IMR-90 (cell line): ENCODE measurements at places on chromosomes 6 and 20. TPM values are rescaled to one million over a fixed set of nuclear protein-coding genes. Genes with fewer than 3 reads are reported as not detected.

STMND1 gene
- not detected in 2 replicates for total RNA-seq

FAM162B gene
- 3.2 and 3.6 TPM in 2 replicates for total RNA-seq

GRCh38 chr6:5737460-5737859 is 269.3 kb downstream of the NRN1 start:
- H3K4me1 ChIP-seq, result no peaks in the 10 kb centered on the region
- no peak overlapping the region for H3K4me3 ChIP-seq
- no peak for DNase-seq
- no peak overlapping the region for H3K27ac ChIP-seq
- H3K27me3 ChIP-seq, result no peaks in the 10 kb centered on the region

- H3K4me3 ChIP-seq, result no peak overlapping the region
- H3K27me3 ChIP-seq, result no peaks in the 10 kb centered on the region
- DNase-seq, result peak; percentile 46
- no peaks in the 10 kb centered on the region for H3K36me3 ChIP-seq
- H3K4me1 ChIP-seq, result peaks cover 19% of the 10 kb centered on the region
- no peak overlapping the region for H3K27ac ChIP-seq
Observed at GRCh38 chr6:2632368-2632767, 118.4 kb downstream of the MYLK4 start.

DNA sequence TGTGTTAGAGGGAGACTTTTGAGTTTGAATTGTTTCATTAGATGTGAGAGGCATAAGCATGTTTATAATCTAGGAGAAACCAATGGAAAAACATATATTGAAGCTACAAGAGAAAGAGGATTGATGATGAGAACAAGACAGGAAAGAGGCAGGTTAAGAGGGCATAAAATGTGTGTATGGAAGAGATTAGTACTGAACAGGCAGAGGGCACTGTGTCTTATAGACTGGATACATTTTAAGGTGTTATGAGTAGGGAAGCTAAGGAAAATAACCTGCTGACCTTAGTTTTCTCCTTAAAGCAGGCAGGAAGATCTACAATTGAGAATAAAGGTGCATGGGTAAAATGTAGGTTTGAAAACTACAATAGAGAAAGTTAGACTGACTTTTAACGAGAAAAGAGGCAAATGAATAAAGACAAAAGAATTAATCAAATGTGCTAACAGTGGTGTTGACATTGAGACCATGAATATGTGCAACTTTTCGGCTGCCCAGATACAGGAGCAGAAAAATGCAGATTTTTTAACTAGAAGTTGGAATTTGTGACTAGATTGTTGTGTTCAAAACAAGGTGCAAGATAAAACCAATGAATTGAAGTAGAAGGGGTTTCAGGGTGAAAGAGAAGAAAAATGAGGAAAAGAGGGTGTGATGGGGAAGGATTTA is 846.3 kb downstream of the HACE1 start:
- no peak overlapping the region for H3K4me3 ChIP-seq
- no peaks in the 10 kb centered on the region for H3K36me3 ChIP-seq
- no peaks in the 10 kb centered on the region for H3K27me3 ChIP-seq
- no peak for DNase-seq

DNA sequence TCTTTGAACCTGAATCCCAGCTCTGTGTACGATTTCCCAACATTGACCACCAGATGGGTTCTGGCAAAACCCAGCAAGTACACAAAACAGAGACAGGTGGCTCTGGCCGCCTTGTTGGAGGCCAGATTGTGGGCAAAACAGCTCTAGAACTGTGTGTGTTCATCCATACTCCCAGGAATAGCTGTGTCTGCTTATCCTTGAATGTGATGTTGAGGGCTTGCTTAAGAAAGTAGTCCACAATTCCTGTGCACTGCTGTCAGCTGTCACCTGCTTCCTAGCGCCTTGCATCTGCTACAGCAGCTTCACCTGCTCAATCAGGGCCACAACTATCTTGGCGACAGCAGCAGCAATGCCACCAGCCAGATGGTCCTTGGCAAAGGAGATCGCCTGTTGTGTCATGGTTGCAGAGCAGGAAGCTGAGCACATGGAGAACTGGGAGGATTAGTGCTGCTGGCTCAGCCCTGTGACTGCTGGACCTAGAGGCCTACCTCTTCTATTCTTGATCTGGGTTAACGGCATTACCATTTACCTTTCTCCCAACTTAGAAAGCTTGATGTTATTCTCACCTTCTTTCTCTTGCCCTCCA is 3.7 kb upstream of the SMAP1 start:
- H3K4me1 ChIP-seq, result no peaks in the 10 kb centered on the region
- H3K27ac ChIP-seq, result no peak overlapping the region
- no peak for DNase-seq

IYD gene
- not detected in 2 replicates for total RNA-seq

MYL9 gene
- total RNA-seq, result 90.0 and 97.5 TPM in 2 replicates
